ENCODE measurements at places on chromosomes 11 and 22.

DNA sequence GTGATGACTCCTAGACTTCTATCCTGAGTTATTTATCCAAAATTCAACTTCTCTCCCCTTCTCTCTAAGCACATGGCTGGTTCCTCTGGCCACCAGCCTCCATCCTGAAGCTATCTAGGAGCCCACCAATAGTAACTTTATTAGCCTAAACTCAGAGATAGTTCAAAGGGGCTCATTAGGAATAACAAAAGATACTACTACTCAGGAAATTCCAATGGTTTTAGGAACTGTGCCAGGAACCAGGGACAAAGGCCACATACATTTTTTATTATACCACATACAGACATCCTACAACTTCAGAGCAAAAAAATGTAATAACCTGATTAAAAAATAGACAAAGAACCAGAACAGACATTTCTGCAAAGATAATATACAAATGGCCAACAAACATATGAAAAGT is 27.9 kb downstream of the SLC25A17 start:
- no peak for DNase-seq

DNA sequence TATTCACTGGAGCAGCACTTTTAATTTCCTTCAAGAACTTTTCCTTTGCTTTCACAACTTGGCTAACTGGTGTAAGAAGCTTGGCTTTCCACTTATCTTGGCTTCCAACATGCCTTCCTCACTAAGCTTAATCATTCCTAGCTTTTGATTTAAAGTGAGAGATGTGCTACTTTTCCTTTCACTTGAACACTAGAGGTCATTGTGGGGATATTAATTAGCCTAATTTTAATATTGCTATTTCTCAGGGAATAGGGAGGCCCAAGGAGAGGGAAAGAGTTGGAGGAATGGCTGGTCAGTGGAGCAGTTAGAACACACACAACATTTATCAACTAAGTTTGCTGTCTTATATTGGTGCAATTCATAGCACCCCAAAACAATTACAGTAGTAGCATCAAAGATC is 24.6 kb upstream of the CCDC90B start:
- no peak for DNase-seq

DNA sequence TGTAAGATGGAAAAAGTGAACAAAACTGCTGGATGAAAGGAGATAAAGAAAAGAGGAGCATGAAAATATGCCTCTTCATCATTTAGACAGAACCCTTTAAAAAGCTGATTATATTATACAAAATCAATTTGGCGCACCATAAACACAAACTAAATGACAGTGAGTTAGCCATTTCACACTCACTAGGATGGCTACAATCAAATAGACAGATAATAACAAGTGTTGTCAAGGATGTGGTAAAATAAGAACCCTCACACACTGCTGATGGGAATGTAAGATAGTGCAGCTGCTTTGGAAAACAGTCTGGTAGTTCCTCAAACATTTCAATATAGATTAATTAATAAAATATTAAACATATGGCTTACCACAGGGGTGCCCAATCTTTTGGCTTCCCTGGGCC is 99.7 kb downstream of the CWF19L2 start:
- no peak for DNase-seq

GRCh38 chr22:43828998-43829782 is 17.1 kb upstream of the EFCAB6 start:
- no peak for DNase-seq

DNA sequence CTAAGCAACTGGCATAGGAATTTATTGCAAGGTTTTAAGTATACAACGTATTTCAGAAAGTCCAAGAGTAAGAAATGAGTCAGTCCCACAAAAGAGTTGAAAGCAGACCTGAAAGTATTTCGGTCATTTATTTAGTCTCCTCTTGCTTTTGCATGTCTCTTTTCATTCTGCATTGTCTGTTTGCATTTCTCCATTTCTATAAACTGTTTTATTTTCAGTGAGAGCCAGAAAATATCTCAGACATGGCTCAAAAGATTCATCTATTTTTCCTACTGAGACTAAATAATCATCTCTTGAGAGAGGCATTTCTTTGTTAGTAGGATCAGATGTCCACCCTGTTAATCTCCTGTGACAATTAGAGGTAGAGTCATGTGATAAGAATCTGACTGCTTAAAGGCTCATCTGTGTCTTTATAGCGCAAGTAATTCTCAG is 219.1 kb upstream of the CCDC179 start:
- DNase-seq, result no peak

Measured in RWPE2 (cell line).